Stimulated activated CD8-positive, alpha-beta memory T cell treated with anti-CD3 and anti-CD28 coated beads, Interleukin-4, amount 100 ng/mL, for 24 hours (primary cell): ENCODE measurements at places on chromosomes 2 and 18.

DNA sequence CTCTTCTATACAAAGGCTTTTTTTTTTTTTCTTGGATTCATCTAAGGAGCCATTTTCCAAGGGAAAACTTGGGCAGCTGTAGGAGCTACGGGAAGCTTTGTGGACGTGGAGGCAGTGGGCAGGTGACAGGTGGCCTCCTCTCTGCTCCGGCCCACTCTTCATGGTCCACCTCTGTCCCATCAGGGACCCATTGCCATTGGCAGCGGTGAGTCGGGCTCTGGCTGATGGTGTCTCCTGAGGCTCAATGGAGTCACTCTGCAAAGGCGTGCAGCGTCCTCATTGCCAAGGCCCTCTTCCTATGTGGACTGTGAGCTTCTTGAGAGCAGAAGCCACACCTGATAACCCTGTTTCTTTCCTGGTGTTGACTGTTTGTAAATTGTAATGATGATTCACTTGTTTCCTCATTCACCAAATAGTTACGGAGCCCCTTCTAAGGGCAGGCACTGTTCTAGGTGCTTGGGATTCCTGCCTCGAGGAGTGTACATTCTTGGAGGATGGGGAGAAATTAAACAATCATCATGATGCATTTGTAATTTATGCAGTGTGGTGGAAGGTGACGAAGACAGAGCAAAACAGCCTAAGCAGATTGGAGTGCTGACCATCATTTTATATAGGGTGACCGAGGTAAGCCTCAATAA, 240.3 kb upstream of the HS6ST1 start:
- no peak for DNase-seq

GRCh38 chr2:200985799-200986198, 22.3 kb upstream of the ORC2 start:
- DNase-seq = no peak

- no peak for DNase-seq
These were observed 27.6 kb downstream of the ADNP2 start for GRCh38 chr18:80136679-80137078.

- DNase-seq = no peak
These were observed 90.8 kb upstream of the DLX2 start for GRCh38 chr2:172193331-172194089.

- DNase-seq = no peak
These were observed 7.0 kb downstream of the KRCC1 start for GRCh38 chr2:88048541-88048940.

- DNase-seq = no peak
These were observed 10.5 kb upstream of the INSIG2 start for GRCh38 chr2:118077636-118078247.

DNA sequence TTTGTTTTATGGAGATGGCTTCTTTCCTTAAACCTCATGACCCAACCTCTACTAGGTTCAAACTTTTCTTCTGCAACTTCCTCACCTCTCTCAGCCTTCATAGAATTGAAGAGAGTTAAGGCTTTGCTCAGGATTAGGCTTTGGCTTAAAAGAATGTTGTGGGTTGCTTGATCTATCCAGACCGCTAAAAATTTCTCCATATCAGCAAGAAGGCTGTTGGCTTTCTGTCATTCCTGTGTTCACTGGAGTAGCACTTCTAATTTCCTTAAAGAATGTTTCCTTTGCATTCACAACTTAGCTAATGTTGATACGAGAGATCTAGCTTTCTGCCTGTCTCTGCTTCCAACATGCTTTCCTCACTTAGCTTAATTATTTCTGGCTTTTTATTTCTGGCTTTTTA, 58.1 kb upstream of the KYNU start:
- no peak for DNase-seq

DNA sequence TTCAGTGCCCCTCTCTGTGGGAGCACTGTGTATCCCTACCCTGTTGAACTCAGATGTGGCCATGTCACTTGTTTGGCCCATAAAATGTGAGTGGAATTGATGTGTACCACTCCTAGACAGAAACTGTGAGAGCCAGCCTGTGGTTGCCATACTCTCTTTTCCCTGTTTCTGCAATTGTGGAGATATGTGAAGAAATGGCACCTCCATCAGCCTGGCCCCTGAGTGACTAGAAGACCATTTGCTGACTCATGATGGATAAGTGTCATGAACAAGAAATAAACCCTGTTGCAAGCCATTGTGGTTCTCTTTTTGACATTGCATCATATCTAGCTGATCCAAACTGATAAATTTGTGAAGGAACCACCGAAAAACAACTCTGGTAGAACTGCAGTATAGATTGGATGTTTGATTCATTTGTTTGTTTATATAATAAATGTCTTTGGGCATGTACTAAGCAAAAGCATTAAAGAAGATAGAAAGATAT, 214.5 kb upstream of the FBXO11 start:
- no peak for DNase-seq

DNA sequence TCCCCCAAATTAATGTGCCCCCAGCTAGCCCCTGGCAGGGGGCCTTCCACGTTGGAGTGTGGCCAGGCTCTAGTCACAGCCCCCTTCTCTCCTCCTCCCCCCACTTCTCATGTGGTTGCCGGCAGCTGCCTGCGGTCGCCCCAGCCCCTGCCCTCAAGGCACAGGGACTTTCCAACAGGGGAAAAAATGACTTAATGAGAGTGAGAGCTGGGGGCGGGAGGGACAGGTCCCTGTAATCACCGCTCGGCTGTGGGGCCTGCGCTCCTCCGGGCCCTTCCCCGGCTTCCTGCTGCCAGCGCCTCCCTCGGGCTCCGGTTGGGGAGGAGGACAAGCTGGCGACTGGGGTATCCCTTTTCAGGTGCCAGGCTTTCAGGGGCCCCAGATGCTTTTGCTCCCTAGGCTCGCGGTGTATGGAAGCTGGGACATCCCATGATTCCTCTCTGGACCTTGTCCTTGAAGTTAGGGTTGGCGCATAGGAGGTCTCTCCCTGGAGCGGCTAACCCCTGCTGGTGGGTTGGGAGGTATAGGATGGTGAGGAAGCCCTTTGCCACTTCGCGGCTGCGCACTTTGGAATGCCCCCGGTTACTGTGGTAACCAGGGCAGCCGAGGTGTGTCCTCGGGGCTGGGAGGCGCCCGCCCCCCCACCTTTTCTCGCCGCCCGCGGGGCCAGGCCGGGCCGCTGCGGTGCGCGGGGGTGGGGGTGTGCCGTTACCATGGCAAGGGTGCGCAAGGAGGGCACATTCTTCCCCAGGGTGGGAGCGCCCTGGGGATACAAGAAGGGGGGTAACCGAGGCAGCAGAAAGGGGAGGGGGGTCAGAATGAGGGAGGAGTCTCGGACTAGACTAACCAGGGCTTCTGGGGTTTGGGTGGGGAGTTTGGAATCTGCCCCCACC, 16.1 kb downstream of the WNT10A start:
- DNase-seq = peak; percentile 80

DNA sequence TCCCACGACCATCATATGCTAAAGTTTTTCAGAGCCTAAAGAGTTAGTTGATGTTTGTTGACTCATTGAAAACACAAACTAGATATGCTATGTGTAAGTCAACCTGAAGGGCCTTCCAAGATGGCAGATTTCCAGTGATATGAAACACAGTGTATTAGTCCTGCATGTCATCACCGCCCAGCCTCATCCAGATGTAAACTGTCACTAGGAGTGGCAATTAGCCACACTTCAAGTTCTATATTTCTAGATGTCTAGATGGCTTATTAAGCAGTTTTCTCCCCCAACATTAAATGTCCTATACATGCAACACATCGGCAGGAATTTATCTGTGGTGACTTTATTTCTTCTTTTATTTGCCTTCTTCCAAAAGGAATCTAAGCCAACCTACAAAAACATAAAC, 444.1 kb upstream of the SMIM21 start:
- no peak for DNase-seq

GRCh38 chr2:19609266-19609665, 250.8 kb upstream of the OSR1 start:
- no peak for DNase-seq

GRCh38 chr2:130846686-130847375, 10.1 kb downstream of the ARHGEF4 start:
- no peak for DNase-seq

- no peak for DNase-seq
These were observed 349.7 kb upstream of the TMEFF2 start for GRCh38 chr2:192544371-192544955.

DNA sequence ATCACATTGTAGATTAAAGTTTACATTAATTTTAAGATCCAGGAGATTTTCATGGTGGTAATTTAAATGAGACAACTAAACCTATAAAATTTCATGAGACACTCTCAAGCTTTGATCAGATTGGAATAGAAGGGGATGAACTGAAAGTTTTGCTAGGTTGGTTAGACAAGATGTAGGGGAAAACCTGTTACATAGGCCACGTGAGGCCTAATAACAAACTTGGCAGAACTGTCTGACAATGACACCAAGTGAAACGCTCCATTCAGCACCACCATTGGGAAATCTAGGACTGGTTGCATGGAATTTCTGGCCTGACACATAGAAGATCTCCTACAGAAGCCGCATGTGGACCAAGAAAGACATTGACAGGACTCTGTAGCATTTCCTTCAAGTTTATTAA, 87.8 kb upstream of the SLC39A10 start:
- DNase-seq = no peak

GRCh38 chr18:32308493-32309120, 118.8 kb downstream of the MEP1B start:
- DNase-seq = no peak

DNA sequence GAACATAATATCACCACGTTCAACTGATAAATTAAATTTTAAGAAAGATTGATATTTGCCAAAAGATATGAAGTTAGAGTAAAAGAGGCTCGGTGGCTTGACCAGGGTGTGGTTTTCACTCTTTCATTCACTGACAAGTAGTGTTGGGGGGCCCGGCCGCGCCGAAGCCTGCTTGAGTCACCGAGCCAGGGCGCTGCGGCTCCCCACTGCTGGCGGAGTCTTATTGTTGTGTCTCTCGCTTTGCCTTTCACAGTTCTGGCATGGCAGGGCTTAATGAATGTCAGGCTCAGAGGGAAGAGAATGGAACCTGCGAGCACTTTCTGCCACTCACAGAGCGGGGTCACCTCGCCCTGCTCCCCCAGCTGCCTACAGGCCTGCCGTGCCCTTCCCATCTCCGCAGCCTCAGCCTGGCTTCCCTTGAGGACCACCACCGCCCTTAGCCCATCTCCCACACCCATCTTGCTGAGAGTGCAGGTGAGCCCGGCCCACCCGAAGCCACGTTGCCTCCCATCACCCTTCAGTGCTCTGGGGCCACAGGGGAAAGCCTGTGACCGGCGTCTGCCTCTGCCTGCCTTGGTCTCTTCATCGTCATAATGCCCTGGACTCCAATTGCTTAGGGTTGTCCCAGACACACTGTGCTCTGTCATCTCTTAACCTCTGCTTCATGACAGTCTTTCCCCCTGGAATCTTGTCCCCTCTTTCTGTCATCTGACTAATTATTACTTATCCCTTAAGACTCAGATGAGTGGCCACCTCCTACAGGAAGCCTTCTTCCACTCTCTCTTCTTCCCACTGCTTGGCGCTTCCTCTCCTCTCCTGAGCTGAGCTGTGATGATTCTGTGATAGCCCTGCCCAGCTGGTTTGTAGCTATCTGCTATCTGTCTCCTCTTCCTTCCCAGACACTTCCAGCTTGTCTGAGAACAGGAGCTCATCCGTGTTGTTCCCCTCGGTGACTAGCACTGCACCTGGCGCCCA, 142.5 kb downstream of the FAM210A start:
- no peak for DNase-seq

GRCh38 chr2:69931832-69932595, 17.1 kb downstream of the MXD1 start:
- no peak for DNase-seq

GRCh38 chr18:24995755-24996154, 356.2 kb downstream of the ZNF521 start:
- no peak for DNase-seq

DNA sequence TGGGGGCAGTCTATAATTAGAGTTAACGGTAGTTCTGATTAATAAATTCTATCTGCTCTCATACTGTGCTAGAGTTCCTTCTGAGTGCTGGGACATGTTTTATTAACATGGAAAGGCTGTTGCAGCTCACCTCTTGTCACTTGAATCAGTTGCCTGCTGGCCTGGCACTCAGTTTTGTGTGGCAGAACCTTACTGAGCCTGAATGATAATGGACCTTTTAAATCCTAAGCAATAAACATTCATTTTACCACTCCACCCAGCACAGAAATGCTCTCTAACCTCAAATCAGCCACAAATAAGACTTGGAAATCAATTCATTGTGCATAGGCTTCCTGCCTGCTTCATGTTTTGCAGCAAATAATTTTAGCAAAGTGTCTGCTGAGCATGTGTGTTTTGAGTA, 115.0 kb upstream of the RBMS1 start:
- DNase-seq = no peak

GRCh38 chr2:150605664-150606063, 118.2 kb upstream of the RND3 start:
- DNase-seq = no peak

DNA sequence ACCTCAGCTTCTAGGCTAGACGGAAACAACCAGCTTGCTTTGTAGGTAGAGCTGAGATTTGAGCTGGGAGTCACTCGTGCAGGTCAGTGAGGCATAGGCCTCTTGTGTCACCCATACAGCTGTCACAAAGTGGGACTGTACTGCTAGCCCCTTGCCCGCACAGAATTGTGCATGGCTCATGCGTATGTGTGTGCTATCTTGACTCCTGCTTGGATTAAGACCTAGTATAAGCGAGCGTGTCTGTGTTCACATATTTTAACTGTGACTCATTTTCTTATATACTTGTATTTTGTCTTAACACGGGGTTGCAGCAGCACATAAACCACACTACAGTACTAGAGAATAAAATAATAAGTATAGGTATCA, 20.1 kb downstream of the CEP68 start:
- no peak for DNase-seq

- DNase-seq = no peak
These were observed 29.5 kb upstream of the COX7A2L start for GRCh38 chr2:42390401-42390969.

GRCh38 chr18:46559946-46560670, 96.9 kb downstream of the LOXHD1 start:
- DNase-seq = no peak

DNA sequence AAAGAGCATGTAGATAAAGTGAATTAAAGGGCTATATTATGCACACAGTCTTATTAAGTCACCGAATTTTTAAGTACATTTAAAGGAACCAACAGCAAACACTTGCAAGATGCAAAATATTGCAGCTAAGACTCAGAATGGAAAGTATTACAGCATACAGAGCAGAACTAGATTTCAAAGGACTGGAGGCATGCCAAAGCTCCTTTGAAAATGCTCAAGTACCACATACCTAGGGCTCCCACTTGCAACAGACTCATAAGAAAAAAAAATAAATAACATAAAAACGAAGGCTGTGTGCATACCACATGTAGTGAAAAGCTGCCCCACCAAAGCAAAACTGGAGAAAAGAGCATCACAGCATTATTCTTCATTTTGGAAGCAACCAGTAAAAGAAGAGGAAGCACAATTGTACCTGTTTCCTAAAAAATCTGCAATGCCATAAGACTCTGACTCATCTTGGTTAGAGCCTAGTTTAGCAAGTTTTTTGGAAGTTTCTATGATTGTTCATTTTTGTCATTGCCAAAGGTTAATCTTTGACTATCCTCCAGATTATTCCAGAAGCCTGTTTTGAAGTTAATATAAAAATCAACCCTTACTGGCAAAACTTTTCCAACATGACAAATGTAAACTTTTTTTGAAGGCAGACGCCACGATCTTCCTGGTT, 306.0 kb upstream of the COL3A1 start:
- DNase-seq = no peak
